Esophagus muscularis mucosa (tissue), 4 donors: ENCODE measurements at places on chromosomes 13 and 19. TPM values are rescaled to one million over a fixed set of nuclear protein-coding genes. Genes with fewer than 3 reads are reported as not detected.

GRCh38 chr13:65133094-65133493, 2097.0 kb downstream of the PCDH9 start:
- H3K4me1 ChIP-seq: no peaks in the 10 kb centered on the region
- no peak overlapping the region for H3K27ac ChIP-seq
- no peak for DNase-seq
- no peaks in the 10 kb centered on the region for H3K36me3 ChIP-seq

DNA sequence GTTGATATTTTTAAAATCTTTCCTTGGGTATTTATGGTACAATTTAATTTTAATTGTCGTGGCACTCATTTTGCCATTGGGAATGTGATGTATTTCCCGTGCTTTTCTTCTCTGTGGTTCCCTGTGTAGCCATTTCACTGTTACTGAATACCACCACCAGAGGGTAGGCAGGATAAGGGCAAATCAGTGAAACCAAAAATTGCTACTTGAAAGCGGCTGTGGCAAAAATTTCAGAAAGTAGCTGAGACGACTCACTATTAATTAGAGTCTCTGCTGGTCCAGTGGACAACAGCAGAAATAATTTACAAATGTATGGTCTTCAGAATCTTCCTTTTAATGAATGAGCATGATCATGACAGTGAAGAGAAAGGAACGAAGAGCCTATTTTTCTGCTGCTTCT, 34.4 kb upstream of the MIR17HG start:
- no peaks in the 10 kb centered on the region for H3K36me3 ChIP-seq
- no peak for DNase-seq
- H3K27me3 ChIP-seq: peaks cover 42% of the 10 kb centered on the region
- no peaks in the 10 kb centered on the region for H3K4me1 ChIP-seq
- H3K4me3 ChIP-seq: no peak overlapping the region

DNA sequence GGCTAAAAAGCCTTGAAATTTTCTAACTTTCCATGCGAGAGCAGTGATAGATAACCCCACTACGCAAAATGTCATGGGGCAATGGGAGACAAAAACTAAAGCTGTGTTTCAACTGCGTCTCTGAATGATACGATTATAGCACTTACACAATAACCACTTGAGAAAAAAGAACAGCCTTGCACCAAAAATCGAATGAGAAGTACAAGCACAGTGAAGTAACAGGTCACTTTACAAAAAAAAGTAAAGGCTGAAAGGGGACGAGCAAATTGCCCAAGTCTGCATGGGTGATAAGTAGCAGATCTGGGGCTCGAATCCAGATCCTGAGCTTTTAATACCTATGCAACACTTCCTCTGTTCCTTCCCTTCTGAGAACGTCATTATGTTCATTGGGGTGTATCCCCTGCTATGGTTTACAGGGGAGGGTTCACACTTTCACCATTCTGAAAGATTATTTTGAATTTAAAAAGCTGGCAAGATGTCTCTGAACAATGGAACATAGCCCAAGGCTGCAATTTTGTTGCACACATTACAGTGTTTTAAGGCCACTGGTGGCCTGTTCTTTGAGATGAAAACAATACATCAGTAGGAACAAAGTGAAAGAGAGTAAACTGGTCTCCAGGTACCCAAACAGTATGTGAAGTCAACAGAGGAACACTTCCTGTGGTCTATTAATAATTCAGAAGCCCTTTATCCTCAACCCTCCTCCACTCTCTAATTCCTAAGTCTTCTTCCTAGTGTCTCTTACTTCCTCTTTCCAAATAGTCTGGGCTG, 3.2 kb downstream of the CPB2 start:
- DNase-seq: no peak
- no peak overlapping the region for H3K4me3 ChIP-seq
- H3K4me1 ChIP-seq: peaks cover 4% of the 10 kb centered on the region
- no peaks in the 10 kb centered on the region for H3K36me3 ChIP-seq
- H3K27ac ChIP-seq: no peak overlapping the region
- H3K27me3 ChIP-seq: no peaks in the 10 kb centered on the region

Gene HTR2A
- 0.86 TPM for total RNA-seq

Gene MISP
- not detected for total RNA-seq
